CD8-positive, alpha-beta memory T cell (primary cell): ENCODE measurements at places on chromosomes 11 and 22. TPM values are rescaled to one million over a fixed set of nuclear protein-coding genes. Genes with fewer than 3 reads are reported as not detected.

DNA sequence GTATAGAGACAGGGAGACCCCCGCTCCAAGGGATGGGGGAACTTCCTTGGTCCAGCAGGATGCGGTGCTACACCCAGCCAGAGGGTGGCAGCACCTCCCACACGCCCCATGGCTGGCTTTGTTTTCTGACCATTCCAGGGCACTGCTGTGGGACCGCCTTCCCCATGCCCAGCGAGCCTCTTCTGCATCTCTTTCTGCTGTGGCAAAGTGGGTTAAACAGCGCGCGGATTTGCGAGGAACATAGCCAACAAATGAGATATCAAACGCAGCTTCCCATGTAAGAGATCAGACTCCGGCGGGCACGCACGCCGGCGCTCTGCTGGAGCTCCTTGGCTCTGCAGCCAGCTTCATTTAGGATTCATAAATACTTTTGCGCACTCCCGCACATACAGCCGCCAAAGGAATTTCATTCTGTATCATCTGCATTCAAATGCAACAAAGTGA is 485.8 kb upstream of the CADM1 start:
- H3K27ac ChIP-seq: no peak overlapping the region
- no peak for DNase-seq
- no peak overlapping the region for H3K4me3 ChIP-seq
- H3K27me3 ChIP-seq: no peaks in the 10 kb centered on the region
- H3K4me1 ChIP-seq: no peaks in the 10 kb centered on the region
- H3K36me3 ChIP-seq: no peaks in the 10 kb centered on the region

Gene CBLIF
- total RNA-seq: not detected

GRCh38 chr11:121372671-121373429 is 79.3 kb upstream of the SORL1 start:
- DNase-seq: no peak
- no peaks in the 10 kb centered on the region for H3K27me3 ChIP-seq
- H3K27ac ChIP-seq: no peak overlapping the region
- peaks cover 50% of the 10 kb centered on the region for H3K4me1 ChIP-seq
- no peak overlapping the region for H3K4me3 ChIP-seq

GRCh38 chr11:75170516-75171201 is 19.8 kb downstream of the SLCO2B1 start:
- H3K4me3 ChIP-seq: no peak overlapping the region
- peaks cover 10% of the 10 kb centered on the region for H3K4me1 ChIP-seq
- no peak overlapping the region for H3K27ac ChIP-seq
- DNase-seq: no peak
- H3K27me3 ChIP-seq: no peaks in the 10 kb centered on the region

Gene MISFA
- total RNA-seq: 0.96 TPM

Gene CNGA4
- 0.15 TPM for total RNA-seq

DNA sequence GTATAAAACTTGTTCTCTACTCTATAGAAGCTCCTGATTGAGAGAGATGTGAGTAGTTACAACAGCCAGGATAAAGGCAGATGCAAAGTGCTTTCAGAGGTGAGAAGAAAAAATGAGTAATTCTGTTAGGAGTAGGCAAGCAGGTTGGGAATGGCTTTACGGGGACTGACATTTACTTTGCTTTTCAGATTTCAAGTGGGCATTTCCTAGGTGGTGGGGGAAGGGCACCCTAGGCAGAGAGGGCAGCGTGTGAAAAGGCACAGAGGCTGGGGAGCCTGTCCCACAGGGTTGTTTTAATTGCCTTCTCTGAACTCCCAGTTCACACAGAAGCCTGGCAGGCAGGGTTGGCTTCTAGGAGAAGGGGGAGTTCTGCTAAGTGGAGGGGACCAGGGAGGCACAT is 106.5 kb downstream of the NAV2 start:
- no peak overlapping the region for H3K27ac ChIP-seq
- no peak overlapping the region for H3K4me3 ChIP-seq
- no peak for DNase-seq
- no peaks in the 10 kb centered on the region for H3K36me3 ChIP-seq

- no peak overlapping the region for H3K27ac ChIP-seq
- no peak overlapping the region for H3K4me3 ChIP-seq
- DNase-seq: no peak
- H3K4me1 ChIP-seq: no peaks in the 10 kb centered on the region
- no peaks in the 10 kb centered on the region for H3K36me3 ChIP-seq
Observed at GRCh38 chr22:27250418-27250817, 551.1 kb downstream of the MN1 start.

DNA sequence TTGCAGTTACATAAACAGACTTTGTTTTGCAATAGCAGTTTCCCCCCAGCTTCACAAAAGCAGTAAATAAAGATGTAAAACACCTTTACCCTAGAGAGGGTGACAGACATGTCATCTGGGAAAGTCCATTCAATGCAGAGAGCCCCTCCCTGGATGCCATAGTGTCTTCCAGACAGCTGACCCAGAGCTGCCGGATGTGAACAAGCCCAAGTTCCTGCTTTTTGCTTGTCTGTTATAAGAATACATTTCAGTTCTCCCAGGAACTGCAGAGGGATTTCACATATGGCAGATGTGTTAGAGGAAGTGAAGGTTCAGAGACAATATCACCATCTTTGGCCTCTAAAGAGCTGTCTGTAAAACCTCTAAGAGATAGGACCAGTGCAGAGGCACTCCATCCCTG is 48.9 kb downstream of the RELT start:
- no peaks in the 10 kb centered on the region for H3K4me1 ChIP-seq
- no peak for DNase-seq
- H3K27ac ChIP-seq: no peak overlapping the region
- H3K4me3 ChIP-seq: no peak overlapping the region
- H3K27me3 ChIP-seq: no peaks in the 10 kb centered on the region
- no peaks in the 10 kb centered on the region for H3K36me3 ChIP-seq

- DNase-seq: no peak
- no peaks in the 10 kb centered on the region for H3K4me1 ChIP-seq
- H3K4me3 ChIP-seq: no peak overlapping the region
- H3K27me3 ChIP-seq: no peaks in the 10 kb centered on the region
Observed at GRCh38 chr22:31652911-31653684, 8.9 kb downstream of the PISD start.

GRCh38 chr11:3037040-3037944 is 19.9 kb downstream of the CARS1 start:
- H3K27ac ChIP-seq: no peak overlapping the region
- DNase-seq: peak; percentile 30
- H3K27me3 ChIP-seq: no peaks in the 10 kb centered on the region

DNA sequence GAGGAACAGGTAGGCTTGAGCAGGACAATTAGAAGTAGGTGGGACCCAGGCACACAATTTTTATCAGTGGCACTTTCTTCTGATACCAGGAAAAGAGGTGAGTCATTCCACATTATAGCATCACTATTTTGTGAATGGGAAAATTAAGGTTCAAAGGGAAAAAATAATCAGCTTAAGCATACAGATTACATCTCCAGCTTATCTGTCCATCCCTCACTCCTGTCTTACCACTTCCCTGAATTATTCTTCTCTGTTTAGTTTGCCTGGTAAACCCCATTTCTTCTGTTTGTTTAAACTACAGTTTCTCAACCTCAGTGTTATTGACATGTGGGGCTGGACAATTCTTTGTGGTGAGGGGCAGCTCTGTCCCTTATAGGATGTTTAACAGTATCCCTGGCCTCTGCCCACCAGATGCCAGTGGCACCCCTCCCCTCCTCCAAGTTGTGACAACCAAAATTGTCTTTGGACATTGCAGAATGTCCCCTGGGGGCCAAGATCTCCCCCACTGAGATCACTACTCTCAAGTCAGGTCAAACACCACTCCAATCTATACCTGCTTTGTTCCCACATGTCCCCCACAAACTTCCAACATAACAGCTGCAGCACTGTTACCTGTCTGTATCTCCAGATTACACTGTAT is 8.5 kb upstream of the XBP1 start:
- peaks cover 55% of the 10 kb centered on the region for H3K4me1 ChIP-seq
- no peak for DNase-seq
- no peaks in the 10 kb centered on the region for H3K27me3 ChIP-seq
- H3K4me3 ChIP-seq: no peak overlapping the region

GRCh38 chr11:19511413-19512183 is 201.0 kb upstream of the NAV2 start:
- no peaks in the 10 kb centered on the region for H3K27me3 ChIP-seq
- no peaks in the 10 kb centered on the region for H3K4me1 ChIP-seq
- no peak for DNase-seq
- H3K27ac ChIP-seq: no peak overlapping the region

DNA sequence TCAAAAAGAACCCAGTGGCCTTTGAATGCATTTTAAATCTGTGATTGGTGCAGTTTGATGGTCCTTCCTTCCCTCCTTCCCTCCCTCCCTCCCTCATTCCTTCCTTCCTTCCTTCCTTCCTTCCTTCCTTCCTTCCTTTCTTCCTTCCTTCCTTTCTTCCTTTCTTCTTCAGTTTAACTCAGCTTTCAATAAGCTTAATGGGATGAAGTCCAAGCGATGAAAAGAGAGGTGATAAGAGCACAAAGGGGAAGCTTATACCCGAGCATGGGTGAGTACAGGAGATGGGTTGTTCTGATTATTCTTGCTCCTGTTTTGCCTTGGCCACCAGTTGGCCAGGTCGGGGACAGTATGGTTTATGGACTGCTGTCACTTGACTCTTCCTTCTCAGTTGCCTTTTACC is 605.6 kb downstream of the NTM start:
- DNase-seq: no peak
- no peak overlapping the region for H3K27ac ChIP-seq
- H3K4me3 ChIP-seq: no peak overlapping the region
- no peaks in the 10 kb centered on the region for H3K27me3 ChIP-seq
- no peaks in the 10 kb centered on the region for H3K36me3 ChIP-seq
- H3K4me1 ChIP-seq: no peaks in the 10 kb centered on the region

DNA sequence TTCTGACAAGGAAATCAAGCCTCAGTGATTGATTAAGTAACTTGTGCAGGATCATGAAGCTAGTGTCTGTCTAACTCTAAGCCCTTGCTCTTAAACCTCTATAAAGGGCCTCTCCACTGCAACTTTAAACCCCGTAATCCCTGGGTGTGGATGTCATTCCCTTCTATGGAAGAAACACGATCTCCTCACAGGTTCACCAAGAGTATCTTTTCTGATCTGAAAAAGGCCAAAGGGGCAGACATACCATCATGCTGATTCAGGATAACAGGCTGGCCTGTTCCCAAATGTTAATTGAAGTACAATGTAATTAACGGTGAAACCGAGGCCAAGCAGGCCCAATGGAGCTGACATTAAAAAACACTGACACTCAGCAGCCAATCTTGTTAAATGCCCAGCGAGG is 17.1 kb downstream of the TTC12 start:
- no peaks in the 10 kb centered on the region for H3K27me3 ChIP-seq
- no peak overlapping the region for H3K27ac ChIP-seq
- no peak overlapping the region for H3K4me3 ChIP-seq

DNA sequence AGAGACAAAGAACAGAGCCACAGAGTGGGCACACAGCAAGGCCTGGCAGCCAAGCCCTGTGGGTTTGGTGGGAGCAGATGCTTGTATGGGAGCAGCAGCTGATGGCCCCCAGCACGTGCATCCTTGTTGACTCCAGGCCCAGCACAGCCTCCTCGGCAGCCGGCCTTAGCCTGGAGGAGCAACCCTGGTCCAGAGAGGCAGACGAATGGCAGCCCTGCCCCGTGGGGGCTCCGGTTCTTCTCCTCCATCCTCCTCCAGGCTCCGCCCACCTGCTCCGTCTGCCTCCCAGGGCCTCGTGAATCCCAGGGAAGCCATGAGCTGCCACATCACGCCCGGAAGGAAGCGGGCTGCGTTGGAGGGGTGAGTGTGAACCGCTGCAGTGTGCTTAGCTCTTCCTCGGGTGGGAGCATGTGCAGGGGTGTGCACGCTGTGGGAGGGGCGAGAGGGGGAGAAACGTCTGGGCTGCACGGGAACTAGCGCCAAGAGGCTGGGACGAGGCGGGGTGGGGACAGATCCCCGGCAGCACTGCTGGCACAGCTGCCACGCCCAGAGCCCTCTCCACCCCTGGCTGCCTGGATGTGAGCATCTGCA is 36.3 kb upstream of the JAM3 start:
- peak; percentile 14 for DNase-seq
- no peak overlapping the region for H3K27ac ChIP-seq
- no peak overlapping the region for H3K4me3 ChIP-seq
- H3K27me3 ChIP-seq: no peaks in the 10 kb centered on the region

Gene PHOX2A
- total RNA-seq: not detected

DNA sequence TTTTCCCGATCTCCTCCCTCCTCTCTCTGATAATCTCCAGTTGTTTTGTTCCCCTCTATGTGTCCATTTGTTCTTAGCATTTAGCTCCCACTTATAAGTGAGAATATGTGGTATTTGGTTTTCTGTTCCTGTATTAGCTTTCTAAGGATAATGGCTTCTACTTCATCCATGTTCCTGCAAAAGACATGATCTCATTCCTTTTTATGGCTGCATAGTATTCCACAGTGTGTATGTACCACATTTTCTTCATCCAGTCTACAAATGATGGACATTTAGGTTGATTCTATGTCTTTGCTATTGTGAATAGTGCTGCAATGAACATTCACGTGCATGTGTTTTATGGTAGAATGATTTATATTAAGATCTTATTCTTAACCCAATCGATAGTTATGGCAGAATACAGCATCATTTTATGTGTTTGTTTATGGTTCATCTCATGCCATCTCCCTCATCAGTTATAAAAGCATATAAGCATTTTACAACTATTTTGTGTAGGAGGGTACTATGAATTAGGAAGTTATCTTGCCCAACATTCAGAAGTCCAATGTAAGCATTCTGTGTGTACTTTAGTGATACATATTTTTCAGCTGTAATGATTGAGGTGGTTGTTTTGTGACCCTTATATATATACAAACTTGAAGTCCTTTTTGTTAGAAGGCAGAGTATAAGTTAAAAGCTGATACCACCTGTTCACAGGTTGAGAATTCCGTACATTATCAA is 3.2 kb downstream of the MS4A3 start:
- H3K4me1 ChIP-seq: no peaks in the 10 kb centered on the region
- no peaks in the 10 kb centered on the region for H3K36me3 ChIP-seq
- no peak for DNase-seq
- H3K27me3 ChIP-seq: no peaks in the 10 kb centered on the region

Gene LDHAL6A
- total RNA-seq: not detected

DNA sequence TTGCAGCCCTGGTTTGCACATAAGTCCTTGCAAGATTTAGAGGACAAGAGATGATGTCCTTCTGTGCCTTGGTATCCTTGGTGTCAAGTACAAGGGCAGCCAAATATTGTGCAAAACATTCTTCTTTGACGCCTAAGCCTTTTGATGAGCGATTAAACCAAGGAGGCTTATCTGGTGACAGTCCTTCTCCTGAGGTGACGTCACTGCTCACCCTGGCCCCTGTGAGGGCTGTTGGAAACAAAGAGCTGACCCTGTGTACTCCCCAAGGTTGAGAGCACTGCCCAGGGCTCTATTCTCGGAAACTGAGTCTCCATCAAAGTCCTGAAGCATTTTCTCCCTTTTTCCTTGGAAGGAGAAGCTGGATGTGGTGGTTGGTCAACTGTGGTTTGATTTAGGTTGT is 4.7 kb upstream of the GRAMD1B start:
- no peaks in the 10 kb centered on the region for H3K27me3 ChIP-seq
- H3K4me3 ChIP-seq: no peak overlapping the region
- H3K36me3 ChIP-seq: no peaks in the 10 kb centered on the region
- no peak overlapping the region for H3K27ac ChIP-seq
- DNase-seq: no peak
